Fibroblast of pulmonary artery (primary cell): ENCODE measurements at places on chromosomes 7 and 10.

- no peak for DNase-seq
These were observed 1135.2 kb downstream of the CNTNAP2 start for GRCh38 chr7:147251751-147252325.

GRCh38 chr7:43117095-43117494, 4.6 kb downstream of the HECW1 start:
- no peak for DNase-seq

- no peak for DNase-seq
These were observed 60.6 kb upstream of the AUTS2 start for GRCh38 chr7:69537691-69538090.

GRCh38 chr7:90788052-90788451, 191.9 kb downstream of the CDK14 start:
- DNase-seq: no peak

- peak; percentile 14 for DNase-seq
These were observed 1274.0 kb upstream of the CELF2 start for GRCh38 chr10:9743639-9744038.

GRCh38 chr7:74561898-74562613, 95.5 kb upstream of the GTF2I start:
- DNase-seq: no peak

DNA sequence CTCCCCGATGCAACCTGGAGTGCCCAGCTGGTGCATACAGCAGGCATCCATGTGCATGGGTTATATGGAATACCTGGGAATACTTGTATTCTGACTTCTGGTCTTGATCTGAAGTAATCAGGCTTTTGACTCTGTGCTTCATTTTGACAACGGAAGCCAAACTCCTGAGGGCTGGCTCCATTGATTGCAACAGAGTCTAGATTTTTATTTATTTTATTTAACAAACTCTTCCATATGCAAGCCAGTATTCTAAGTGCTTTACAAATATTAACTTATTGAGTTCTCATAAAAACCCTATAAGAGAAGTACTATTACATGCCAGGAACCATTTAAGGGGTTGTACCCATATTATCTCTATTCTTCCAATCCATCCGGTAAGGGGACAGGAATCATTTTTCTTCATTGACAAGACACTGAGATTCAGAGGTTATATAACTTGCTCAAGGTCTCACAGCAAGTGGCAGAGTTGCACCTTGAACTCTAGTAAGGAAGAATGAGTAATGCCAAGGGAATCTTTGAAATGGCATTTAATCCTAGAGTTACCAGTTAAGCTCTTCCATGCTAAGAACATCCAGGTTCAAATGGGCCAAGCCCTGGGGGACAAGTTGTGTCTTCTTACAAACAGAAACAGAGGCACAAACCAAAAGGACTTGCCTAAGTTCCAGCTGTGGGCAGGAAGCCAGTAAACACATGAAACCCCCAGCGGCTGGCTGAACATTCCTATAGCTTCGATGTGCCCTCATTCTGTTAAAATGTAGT, 241.0 kb downstream of the WDR11 start:
- DNase-seq: no peak

- DNase-seq: no peak
These were observed 1.9 kb downstream of the ZYX start for GRCh38 chr7:143382791-143383641.

GRCh38 chr10:12042409-12042796, 206 bp downstream of the UPF2 start:
- peak; percentile 13 for DNase-seq

GRCh38 chr10:26374426-26374825, 63.7 kb upstream of the APBB1IP start:
- DNase-seq: no peak

GRCh38 chr10:42883993-42884983, 101.7 kb downstream of the BMS1 start:
- DNase-seq: no peak
